WERI-Rb-1 (cell line): ENCODE measurements at places on chromosomes 16 and 17.

DNA sequence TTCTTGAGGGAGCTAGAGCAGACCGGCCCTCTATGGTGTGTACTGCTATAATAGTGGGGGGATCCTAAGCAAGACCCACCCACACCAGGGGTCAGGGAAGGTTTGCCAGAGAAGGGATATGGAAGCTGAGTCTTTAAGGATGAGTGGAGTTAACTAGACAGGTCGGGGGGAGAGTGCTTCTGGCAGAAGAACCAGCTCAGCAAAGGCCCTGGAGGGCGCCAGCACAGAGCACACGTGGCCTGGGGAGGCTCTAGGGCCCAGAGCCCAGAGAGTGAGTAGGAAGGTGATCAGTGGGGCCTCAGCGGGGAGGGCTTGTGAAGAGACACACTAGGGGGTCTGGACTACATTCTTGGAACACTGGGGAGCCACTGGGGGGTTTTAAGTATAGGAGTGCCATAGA is 21.1 kb downstream of the NGFR start:
- peak; percentile 70 for DNase-seq

DNA sequence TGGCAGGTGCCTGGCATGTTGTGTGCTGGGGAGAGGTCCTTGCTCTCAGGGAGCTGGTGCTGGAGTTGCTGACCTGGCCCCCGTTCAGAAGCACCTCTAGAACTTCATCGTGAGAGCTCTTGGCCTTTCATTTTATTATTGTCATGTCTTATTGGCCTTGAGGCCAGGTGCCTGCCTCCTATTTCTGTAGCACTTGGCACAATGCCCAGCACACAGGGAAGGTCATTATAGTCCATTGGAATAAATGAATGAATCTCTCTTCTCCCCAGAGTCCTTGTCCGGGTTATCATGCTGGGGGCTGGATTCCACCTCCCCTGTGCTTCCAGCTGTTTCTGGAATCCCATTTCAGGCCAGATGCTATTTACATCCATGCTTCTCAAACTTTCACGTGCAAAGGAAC is 169.2 kb downstream of the HAPSTR1 start:
- no peak for DNase-seq

- no peak for DNase-seq
These were observed 341.3 kb downstream of the BCAS3 start for GRCh38 chr17:61018938-61019337.

GRCh38 chr16:84054271-84054670 is 11.7 kb upstream of the SLC38A8 start:
- no peak for DNase-seq

DNA sequence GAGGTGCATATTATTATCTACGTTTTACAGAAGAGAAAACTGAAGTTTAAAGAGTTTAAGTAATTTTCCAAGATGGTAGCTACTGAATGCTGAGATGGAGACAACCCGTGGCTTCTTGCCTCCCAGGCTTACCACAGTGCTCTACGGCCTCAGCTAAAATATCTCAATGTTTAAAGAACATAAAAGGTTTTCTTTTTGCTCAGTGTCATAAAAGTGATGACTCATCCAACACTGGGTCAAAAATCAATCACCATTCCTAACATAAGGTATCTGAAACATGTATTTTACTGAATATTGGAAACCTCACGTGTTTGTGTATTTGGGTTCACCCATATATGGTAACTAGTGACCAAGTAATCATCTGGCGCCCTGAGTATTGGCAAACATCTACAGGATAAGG is 18.4 kb downstream of the ABCA9 start:
- no peak for DNase-seq

DNA sequence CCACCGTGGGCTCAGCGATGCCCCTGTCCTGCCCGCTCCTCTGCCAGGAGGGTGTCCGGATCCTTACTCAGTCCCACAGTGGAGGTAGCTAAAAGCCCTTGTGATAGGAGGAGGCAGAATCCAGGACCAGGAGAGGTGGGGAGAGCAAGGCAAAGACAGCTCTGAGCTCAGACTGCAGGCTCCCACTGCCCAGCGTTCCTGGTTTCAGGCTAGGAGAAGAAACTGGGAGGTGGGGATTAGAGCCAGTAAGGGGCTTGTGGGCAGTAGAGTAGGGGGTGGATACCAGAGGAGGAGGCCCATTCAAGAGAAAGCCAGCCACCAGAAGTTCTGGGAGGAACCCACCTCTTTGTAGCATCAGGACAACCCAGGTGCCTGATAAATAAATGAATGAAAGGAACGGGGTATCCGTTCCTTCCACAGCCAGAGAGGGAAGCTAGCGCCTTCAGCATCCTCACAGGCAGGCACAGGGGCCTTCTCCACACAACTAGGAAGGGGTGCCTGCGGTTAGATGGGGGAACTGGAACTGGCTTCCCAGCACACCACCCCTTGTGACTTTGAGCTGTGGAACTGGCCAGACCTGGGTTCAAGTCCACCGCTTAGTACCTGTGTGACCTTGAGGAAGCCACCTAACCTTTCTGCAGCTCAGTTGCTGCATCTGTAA is 2.3 kb downstream of the IL21R start:
- no peak for DNase-seq

GRCh38 chr16:31861455-31861854 is 12.2 kb upstream of the ZNF267 start:
- no peak for DNase-seq

DNA sequence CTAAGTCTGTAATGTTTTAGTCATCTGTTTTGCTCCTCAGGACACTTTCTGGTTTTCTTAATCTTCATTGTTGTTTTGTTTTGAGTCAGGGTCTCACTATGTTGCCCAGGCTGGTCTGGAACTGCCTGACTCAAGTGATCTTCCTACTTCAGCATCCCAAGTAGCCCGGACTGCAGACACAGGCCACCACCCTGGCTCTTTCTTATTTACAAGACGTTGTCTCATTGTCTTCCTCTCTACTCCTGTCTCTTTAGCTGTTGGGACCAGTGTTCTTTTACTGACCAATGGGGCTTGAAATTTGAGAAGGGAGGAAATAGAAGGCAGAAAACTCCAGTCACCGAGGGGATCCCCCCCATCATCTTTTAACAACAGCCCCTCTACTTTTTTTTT is 1.2 kb downstream of the SCPEP1 start:
- no peak for DNase-seq

DNA sequence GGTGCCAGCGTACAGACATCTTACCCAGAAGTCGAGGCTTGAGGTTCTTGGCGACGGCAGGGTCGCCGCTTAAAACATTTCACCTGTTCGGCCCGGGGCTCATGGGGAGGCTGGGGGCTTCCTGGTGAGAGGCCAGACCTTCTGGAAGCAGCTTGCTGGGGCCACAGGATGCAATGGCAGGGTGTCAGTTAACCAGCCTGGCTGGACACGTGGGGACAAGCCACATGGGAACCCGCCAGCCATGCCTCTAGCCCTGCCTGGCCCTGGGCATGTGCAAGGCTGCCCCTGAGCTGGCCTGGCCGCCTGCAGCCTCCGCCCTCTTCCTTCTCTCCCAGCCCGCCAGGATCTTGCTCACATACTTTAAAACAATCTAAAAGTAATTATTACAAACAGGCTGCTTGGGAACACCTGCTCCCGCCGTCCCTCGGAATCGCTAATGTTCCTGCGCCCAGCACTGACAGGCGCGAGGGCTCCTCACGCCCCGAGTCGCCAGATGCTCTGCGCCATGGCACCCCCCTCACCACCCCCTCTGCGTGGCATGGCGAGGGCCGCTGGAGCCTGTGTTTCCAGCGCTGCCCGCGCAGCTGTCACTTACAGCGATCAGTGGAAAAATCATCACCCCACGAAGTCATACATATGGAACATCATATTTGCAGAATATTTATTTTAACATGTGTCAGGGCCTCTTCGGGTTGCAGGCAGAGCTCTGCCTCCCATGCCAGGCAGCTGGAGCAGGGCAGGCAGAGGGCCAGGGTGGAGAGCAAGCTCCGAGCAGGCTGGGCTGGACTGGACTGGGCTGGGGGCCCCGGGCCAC is 188.7 kb upstream of the GSE1 start:
- DNase-seq: no peak

DNA sequence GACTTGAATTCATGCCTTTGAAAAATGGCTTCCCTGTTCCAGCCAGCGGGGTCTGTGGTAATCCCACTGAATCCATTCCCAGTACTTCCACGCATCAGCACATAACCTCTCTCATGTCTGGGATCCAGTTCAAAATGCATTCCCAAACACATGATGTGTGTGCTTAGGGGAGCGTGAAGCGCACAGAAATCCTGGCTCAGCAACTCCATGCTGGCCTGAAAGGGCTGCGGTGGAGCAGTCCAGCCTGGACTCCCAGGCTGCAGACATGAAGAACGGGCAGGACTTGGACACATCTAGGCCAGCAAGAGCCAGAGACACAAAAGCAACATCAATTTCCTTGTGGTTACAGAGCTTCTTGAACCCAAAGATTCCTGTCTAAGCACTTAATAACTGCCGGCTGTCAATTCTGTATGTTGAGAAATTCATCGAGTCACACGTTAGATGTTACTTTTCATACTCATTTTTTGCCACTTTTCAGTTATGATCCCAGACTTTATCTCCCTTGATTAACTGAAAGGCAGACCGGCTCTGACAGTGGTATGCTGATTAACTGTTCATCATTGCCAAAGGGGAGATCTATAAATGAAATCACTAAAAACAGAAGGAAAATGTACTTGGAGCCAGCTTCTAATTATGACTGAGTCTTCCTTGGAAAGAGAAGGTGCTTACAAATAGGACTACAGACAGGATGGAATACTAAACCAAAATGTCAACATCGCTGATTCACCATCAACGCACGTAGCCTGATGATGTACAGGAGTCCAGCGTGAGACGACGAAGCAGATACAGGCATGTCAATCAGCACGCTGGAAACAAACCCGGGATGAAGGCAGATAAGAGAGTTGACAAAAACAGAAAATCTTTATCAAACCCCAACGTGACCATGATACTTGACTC is 23.0 kb downstream of the NSMCE1 start:
- DNase-seq: no peak

- no peak for DNase-seq
These were observed 7.4 kb downstream of the CAPN15 start for GRCh38 chr16:534856-535445.

DNA sequence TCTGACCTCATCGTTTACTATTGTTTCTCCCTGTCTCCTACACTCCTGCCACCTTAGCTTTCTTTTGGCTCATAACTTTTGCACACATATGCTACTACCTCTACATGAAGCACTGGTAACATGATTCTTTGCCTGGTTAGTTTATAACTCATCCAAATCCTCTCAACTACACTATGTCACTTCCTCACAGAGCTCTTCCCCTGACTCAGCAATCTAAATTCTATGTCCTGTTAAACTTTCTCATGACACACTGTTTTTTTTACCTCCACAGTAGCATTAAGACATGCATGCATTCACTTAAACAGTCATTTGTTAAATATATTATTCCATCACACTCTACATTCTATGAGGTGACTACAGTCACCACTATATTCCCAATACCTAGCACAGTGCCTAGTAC is 19.7 kb downstream of the APPBP2 start:
- DNase-seq: no peak

DNA sequence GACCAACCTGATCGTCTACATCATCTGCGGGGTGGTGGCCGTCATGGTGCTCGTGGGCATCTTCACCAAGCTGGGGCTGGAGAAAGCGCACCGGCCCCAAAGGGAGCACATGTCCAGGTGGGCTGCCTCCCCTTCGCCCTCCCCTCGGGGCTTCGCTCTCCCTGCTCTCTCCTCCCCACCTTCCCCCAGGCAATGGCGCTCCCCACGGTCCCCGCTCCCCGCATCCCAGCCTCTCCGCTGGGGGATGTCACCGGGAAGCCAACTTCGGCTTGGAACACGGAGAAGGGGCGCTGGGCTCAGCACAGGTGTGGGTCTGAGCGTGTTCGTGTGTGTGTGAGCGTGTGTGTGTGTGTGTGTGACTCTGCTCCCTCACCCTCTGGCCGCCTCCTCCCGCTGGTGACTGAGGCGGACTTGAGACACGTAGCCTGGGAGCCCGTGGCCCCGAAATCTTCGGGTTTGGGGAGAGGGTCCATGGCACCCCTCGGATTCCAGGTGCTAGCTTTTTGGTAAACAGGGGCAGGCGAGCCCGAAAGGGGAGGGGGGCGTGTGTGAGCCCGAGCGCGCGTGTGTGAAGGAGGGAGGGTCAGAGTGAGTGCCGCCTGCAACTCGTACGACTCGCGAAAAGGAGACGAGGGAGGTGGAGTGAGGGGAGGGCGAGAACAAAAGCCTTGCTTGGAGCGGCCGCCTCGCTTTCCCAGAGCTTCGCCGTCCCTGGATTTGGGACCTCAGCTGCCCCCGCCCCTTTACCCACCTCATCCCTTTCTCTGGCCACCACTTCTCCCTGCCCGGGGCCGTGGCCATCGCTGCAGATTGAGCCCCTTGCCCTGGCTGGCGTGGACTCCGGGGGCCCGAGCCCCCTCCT is 1.3 kb downstream of the SHISA9 start:
- DNase-seq: no peak

- peak; percentile 10 for DNase-seq
These were observed 23.4 kb downstream of the MYH8 start for GRCh38 chr17:10398352-10398751.

DNA sequence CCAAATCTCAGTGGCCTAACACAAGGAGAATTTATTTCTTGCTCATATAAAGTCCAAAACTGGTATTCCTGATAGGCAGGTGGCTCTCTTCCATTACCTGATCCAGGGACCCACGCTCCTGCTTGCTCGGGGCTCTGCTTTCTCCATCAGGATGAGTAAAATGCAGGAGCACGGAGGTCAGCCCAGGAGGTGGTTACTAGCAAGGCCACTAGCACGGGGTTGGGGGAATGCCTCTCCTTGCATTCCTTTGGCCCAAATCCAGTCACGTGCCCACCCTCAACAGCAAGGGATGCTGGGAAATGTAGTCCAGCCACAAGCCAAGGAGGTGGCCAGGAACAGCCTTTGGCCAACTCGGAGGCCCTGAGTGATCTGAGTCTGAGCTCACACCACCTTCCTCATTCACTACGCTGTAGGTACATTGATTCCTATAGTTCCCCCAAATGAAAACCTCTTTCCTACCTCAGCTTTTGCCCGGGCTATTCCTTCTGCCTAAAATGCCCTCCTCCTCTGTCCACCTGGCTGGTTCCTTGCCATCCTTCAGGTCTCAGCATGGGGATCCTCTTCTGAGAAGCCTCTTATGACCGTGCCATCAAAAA is 38.3 kb upstream of the HAPSTR1 start:
- peak; percentile 59 for DNase-seq

- DNase-seq: no peak
These were observed 133.5 kb downstream of the RGS9 start for GRCh38 chr17:65270499-65271253.

GRCh38 chr17:37116671-37117185 is 168.0 kb downstream of the AATF start:
- no peak for DNase-seq
